Upper lobe of right lung (tissue), 1 donor: ENCODE measurements at places on chromosomes 1 and 21.

DNA sequence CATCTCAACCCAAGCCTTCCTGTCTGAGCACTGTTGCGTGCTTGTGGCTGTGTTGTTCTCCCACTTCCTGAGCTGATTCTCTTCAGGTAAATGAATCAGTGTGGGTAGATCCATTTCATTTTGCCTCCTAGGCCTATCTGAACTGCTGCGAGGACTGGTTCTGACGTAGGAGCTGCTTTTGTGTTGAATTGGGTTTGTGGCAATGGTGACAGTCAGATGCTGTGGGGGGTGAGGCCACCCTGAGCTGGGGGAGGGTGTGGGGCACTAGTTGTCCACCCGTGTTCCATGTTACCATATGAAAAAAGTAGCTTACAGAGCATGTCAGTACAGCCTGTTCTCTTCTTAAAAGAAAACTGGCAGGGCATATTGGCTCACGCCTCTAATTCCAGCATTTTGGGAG is 81.5 kb downstream of the MRPS6 start:
- DNase-seq = no peak

GRCh38 chr1:102071451-102071850 is 74.7 kb upstream of the OLFM3 start:
- DNase-seq = no peak

DNA sequence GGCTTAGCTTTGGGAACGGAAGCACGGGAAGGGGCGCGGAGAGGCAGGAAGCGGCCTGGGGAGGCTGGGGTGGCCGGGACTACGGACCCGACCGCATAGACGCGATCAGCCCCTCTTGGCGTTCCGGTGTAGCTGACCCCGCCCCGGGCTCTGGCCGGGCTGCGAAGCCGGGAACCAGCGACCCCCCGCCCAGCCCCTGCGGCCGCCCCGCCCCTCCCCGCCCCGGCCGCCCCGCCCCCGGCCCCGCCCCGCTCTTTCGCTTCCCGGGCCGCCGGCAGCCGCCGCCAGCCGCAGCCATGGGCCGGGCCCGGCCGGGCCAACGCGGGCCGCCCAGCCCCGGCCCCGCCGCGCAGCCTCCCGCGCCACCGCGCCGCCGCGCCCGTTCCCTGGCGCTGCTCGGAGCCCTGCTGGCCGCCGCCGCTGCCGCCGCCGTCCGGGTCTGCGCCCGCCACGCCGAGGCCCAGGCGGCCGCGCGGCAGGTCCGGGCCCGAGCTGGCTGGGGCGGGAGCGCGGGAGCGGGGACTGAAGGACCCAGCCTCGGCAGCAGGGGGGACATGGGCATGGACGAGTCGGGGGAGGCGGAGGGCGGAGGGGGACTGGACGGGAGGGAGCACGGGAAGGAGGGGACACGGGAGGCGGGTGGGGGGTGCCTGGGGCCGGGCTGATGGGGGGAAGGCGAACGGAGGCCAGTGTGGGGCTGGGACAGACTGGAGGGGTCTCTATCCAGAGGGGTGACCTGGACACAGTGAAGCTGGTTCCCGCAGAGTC is at the start of gene SELENON:
SELENON (plus strand) TSS at position 259 of the 768 bp plus-strand sequence; CDS start at position 297, 38 bp downstream.
- DNase-seq = peak; percentile 89

DNA sequence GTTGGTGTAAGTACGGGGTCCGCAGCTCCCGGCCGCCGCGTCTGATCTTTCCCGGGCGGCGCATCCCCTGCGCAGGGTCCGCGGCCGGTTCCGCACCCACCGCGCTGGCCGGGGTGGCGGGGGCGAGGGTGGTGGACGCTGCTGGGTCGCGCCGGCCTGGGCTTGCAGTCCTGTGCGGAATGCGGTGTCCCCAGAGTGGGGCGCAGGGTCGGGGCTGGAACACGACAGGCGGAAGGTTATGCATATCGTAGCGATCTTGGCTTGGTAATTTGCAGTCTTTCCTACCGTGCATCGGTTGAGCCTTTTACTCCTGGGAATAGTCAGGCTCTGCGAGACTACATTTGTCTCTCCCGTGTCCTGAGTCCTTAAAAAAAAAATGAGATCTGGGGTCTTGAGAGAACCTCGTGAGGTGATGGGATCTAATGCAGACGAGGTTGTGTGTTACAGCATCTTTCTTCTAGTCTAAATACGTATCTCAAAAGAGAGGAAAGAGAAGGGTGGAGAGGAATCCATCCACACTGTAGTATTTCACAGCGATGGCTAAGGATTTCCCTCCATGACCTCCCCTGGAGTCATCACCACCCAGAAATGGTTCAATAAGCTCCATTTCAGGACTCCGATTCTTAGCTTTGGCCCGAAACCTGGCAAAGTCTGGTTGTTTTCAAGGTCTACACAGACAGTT is 572 bp downstream of the ATP1B1 start:
- DNase-seq = peak; percentile 75

DNA sequence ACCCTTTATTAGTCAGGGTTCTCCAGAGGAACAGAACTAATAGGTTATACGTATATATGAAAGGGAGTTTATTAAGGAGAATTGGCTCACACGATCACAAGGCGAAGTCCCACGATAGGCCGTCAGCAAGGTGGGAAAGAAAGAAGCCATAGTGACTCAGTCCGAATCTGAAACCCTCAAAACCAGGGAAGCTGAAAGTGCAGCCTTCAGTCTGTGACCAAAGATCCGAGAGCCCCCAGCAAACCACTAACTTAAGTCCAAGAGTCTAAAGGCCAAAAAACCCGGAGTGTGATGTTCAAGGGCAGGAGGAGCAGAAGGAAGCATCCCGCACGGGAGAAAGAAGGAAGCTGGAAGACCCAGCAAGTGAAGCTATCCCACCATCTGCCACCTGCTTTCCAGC is 9.9 kb downstream of the IFNLR1 start:
- no peak for DNase-seq

- DNase-seq = no peak
Measured at GRCh38 chr1:81369833-81370232, 430.9 kb upstream of the ADGRL2 start.

DNA sequence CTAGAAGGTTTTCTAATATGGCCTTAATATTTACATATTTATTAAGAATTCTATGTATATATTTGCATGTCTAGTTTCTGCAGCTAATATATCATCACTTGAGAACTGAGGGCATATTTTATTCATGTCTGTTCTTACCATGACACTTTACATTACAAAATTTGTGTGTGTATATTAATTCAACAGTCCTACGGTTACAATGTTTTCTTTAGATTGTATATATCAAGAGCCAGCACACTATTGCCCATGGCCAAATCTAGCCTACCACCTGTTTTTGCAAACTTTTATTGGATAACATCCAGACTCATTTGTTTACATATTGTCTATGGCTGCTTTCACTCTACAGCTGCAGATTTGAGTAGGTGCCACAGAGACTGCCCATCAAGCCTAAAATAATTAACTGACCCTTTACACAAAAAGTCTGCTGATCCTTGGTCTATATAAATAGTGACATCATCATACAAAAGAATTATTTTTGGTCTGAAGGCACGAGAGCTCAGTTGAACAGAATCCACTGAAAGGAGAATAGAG is 577.4 kb upstream of the PBX1 start:
- no peak for DNase-seq

DNA sequence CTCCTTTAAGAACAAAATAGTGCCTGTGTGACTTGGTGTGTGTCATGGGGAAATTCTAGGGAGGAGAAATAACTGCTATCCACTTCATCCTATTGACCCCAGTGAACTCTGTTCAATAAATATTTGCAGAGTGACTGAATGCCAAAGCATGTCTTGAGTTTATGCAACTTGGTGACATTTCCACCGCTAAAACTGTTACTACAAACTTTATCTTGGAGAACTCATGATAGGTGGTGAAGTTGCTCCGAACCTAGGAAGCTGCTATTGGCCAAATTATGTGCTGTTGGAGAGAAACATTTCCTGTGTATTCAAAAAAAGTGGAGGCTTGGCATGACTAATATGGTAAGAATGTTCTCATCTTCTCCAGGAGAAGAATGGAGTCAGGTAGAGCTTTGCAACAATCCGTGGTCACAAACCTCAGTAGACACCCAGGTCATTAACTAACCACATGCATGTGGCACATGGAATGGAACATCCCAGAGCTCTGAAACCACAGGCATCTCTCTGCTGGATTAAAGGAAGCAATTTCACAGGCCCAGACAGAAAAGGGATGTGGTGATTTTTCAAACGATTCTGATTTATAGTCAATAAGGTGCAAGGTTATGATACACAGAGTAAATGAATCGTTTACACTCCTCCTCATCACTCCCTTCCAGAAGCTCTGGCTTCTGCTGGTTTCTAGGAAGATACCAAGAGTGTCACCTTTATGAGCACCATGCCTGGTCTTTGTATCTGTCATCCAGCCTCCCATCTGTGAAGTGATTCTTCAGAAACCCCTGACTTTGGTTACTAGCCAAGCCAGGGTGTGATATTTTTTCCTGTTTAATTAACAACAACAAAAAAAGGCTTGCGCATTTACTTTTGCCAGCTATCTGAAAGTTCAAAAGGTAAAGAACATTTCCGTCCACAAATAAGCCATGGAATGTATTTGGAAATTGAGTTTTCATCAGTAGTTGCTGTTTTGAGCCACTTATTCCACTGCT is 361.1 kb downstream of the TGFB2 start:
- no peak for DNase-seq

GRCh38 chr1:4128616-4129015 is 228.5 kb upstream of the C1orf174 start:
- DNase-seq = peak; percentile 55

- no peak for DNase-seq
Measured at GRCh38 chr1:71778940-71779339, 503.4 kb downstream of the NEGR1 start.

DNA sequence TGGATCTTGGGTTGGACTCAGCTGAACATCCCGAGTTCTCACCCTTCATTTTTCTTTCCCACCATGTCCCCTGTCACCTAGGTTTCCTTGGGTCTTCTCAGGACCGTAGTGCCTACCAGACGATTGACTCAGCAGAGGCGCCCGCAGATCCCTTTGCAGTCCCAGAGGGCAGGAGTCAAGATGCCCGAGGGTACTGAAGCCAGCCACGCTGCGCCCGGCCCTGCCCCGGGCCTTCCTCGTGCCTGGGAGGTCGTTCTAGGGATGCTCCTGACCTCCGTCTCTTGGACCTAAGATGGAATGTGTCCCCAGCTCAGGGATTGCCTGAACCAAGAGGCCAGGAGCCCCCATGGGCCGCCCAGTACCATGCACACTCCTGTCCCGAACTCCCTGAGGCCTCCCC is 12.0 kb upstream of the C1orf167 start:
- DNase-seq = no peak

GRCh38 chr1:84159533-84160240 is 15.6 kb downstream of the PRKACB start:
- DNase-seq = no peak

GRCh38 chr1:22553991-22554522 is 9.2 kb upstream of the EPHA8 start:
- no peak for DNase-seq

DNA sequence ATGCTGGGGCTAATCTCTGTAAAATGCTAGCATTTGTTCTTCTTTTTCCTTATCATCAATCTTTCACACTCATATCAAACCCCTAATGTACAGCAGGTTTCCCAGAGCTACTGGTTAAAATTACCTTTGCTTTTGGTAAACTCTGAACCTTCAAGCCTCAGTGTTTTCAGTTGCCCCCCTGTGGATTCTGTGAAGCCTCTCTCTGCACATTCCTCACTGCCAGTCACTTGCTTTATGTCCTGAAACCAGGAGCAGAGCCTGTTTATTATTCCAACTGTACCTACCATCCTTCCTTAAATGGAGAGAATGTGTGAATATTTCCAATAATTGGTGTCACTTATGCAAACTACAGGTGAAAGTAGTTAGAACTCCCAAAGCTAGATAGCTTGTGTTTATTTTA is 134.2 kb downstream of the NEK7 start:
- DNase-seq = no peak

GRCh38 chr1:35567947-35568558 is 5.1 kb upstream of the TFAP2E start:
- DNase-seq = peak; percentile 8

- no peak for DNase-seq
Measured at GRCh38 chr1:178407655-178408054, 89.1 kb downstream of the CLEC20A start.

DNA sequence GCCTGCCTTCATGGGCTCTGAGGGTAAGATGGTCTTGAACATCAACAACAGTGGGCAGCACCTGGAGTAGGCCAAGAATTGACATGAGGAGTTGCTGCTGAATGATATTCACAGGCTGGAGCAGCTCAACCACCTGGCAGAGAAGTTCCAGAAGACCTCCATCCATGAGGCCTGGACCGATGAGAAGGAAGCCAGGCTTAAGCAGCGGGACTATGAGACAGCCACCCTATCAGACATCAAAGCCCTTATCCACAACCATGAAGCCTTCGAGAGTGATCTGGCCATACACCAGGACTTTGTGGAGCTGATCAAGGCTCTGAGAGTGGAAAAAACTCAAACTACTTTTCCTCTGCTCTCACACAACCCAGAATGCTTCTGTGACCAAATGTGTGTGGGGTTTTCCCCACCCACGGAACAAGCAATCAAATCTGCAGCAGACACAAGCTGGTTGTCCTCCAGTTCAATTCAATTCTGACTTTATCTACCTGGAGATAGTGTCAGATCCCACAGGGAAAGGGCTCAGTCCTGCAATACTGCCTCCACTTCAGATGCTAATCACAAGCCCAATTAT is 12.1 kb upstream of the EPHA10 start:
- DNase-seq = no peak

GRCh38 chr1:203860396-203861025 is 888 bp upstream of the SNRPE start:
- DNase-seq = no peak

DNA sequence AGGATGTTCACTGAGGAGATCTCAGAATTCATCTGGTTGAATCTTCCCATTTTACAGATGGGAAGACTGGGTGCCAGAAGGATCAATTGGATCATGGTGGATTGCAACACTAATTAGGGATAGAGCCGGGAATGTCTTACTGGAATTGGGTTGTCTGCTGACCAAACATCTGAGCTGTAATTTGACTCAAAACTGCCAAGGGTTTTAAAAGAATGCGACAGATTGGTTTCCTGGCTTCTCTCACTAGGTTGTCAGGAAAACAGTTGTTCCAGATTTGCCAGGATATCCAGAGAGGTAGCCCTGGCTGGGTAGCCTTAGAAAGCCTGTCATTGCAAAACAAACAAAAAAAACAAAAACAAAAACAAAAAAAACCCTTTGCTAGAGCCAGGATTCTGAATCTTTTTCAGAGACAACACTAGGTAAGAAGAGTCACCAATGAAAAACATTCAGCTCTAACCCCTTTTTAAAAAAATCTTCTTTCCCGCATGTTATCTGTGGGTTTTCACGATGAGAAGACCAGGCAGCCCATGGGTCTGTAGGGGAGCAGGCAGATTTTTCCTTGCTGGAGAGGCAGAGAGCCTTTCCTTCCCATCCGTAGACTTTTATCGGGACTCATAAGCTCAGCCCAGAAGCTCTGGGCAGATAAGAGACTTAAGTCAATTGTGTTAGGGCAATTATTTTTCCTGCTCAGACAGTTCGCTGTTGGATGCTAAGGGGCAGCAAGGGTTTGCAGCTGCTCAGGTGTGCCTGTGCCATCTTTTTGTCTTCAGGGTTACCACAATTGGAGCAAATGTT is 418.9 kb downstream of the PRDM2 start:
- DNase-seq = no peak

GRCh38 chr1:64453688-64454087 is 16.2 kb upstream of the CACHD1 start:
- DNase-seq = no peak

GRCh38 chr1:186236921-186237320 is 138.1 kb downstream of the TPR start:
- DNase-seq = no peak

- no peak for DNase-seq
Measured at GRCh38 chr1:110682898-110683297, 8.2 kb upstream of the KCNA3 start.

- no peak for DNase-seq
Measured at GRCh38 chr21:20259031-20259867, 739.0 kb upstream of the NCAM2 start.

GRCh38 chr1:62337706-62338631 is 18.7 kb upstream of the KANK4 start:
- no peak for DNase-seq
